ENCODE measurements at places on chromosomes 6 and 20.

DNA sequence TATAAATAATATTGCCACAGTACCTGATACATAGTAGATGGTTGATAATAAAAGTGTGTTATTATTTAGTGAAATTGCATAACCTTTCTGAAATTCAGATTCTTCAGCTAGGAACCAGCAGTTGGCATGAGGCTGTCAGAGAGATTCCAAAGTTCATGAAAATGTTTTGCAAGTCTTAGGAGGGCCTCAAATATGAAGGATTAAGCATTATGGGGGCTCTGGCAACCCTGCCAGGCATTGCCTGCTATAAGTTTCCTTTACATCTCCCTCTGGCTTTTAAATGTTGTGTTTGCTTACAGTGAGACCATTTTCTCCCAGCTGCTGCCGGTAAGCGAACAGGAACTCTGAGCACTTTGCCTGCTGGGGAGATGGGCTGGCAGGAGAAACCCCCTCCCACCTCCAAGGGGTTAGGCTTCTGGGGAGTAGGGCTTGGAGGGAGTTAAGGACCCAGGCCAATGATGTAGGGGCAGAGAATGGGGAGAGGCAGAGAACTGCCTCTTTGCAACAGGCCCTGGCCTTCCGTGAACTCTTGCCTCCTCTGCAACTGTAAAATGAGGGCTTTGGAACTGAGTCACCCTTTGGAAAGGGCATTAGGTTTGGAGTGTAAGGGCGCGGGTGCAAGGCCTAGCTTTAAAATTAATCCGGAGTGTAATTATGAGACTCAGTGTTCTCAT is 33.2 kb upstream of the KIF3B start:
- DNase-seq: no peak

- DNase-seq: no peak
Measured at GRCh38 chr6:43489277-43490072, 12.1 kb downstream of the TJAP1 start.

DNA sequence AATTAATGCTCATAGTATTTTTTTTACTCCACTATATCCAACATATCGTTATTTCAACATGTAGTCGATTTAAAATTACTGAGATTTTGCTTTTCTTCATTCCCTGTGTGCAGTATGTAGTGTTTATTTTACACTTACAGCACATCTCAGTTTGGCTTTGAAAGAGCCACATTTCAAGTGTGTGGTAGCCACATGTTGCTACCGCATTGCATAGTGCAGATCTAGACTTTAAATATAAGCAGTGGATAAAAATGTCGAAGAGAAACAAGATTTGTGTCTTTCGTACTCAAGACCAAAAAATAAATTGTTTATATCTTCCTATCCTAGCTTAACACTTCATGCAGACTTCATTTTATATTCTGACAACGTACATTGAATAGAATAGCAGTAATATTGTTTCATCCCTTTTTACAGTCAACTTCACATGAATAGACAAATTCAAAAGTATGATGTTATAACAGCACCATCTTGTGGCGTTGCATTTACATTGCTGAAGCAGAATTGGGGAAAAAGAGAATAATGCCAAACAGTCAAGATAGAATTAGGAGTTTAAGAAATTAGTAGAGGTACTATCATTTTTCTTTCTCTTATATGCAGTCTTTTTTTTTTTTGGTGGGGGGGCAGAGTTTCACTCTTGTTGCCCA is 29.9 kb downstream of the FBXO5 start:
- DNase-seq: no peak

GRCh38 chr6:40520678-40521077 is 66.5 kb downstream of the LRFN2 start:
- DNase-seq: peak; percentile 41

GRCh38 chr6:159758031-159759001 is 3.5 kb upstream of the ACAT2 start:
- no peak for DNase-seq

GRCh38 chr20:19423900-19424620 is 211.6 kb downstream of the SLC24A3 start:
- no peak for DNase-seq

GRCh38 chr6:166970776-166971175 is 14.4 kb upstream of the RNASET2 start:
- DNase-seq: no peak

GRCh38 chr6:41643899-41644269 is 5.6 kb downstream of the MDFI start:
- DNase-seq: no peak

DNA sequence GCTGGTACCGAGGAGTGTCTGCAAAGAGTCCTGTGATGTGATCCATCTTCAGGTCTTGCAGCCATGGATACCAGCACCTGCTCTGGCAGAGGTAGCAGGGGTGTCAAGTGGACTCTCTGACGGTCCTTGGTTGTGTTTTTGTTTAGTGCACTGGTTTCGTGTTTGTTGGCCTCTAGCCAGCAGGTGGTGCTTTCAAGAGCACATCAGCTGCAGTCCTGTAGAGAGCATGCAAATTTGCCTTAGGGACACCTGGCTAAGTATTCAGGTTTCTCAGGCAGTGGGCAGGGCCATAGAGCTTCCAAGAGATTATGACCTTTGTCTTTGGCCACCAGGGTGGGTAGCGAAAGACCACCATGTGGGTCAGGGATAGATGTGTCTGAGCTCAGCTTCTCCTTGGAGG is 14.5 kb upstream of the RGS17 start:
- peak; percentile 75 for DNase-seq

DNA sequence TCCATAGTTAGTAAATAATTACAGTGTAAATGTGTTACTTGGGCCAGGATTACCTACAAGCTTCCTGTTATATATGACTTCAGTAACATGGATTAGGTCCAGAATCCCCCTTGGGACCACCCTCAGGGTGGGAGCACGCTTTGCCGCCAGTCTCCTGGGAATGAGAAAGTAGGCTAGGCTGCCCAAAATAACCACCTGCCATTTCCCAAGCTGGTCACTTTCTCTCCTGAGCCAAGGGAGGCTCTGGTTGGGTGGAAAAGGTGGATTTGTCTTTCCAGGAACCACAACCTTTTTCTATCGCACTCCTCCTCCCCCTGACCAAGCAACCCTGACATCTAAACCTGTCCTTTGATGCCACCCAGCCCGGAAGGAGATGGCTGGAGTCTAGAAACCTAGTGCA is 9.6 kb upstream of the RIMS4 start:
- no peak for DNase-seq

DNA sequence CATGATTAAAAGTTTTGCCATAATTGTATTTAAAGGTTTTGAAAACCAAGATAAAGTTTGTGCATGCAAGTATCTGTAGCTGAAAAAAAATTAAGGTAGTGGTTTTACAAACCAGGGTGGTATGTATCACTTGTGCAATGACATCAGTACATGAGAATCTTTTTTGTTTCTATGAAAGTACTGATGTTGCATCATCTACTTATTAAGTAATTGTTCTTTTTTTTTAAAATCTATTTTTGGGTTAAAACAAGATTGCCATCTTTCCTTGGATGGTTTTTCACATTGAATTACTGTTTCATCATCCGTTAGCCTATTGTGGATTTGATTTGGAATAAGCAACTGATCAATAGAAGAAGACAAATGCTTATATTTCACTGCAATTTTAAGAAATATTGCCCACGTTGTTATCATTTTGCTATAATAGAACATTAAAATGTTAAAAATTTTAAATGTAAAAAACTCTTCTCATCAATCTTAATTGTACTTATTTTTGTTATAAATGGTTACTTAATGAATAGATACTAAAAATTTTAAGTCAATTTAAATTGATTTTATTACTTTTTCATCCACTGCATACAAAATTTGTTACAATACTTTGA is 39.8 kb upstream of the TAGAP start:
- no peak for DNase-seq

- DNase-seq: no peak
Measured at GRCh38 chr20:47606983-47607613, 105.4 kb downstream of the NCOA3 start.

- DNase-seq: no peak
Measured at GRCh38 chr6:21947731-21948386, 349.0 kb downstream of the PRL start.

GRCh38 chr6:134954272-134955000 is 4.5 kb upstream of the ALDH8A1 start:
- DNase-seq: no peak

- DNase-seq: no peak
Measured at GRCh38 chr20:29876911-29877285, 1380.6 kb upstream of the DEFB115 start.

DNA sequence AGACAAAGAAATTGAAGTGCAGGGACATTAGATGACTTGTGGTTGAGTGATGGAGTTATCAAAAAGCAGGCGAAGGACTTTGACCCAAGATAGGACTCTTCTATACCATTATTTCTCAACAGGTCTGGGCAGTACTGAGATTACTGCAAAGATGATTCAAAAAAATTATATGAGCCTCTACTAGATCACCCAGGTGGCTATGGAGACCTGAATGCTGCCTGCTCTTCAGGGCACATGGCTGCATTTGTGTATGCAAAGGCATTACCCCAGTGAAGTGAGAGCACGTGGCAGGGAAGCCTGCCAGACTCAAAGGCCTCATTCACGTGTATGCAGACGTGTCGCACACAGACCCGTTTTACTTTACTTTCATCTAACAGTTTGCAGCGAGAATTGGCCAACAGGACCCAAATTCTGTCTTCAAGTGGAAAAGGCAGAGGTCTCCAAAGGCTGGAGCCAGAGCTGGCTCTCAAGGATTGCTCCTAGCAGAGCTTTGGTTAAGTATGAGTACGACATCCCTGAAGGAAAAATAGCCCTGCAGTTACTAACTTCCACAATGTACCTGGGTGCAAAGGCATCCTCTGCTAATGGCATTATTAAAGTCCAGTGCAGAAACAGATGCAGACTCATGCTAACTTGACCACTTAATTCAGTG is 113.8 kb upstream of the ARMC2 start:
- DNase-seq: no peak

DNA sequence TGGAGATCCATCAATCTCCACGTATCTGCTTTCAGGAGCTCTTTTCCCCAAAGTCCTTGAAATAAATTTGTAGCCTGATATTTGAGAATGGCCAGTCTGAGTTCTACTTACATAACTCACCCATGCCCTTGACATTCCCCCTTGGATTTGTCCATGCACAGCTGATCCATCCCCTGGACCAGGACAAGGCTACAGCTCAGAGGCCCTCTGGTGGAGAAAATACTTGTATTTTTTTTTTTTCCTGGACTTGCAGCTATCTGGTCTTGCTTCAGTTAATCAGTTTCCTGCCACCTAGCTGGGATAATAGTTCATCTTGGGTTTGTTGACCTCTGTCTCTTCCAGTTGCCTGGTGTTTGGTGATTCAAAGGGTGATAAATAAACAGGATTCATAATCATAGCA is 467.6 kb downstream of the DHX35 start:
- no peak for DNase-seq

DNA sequence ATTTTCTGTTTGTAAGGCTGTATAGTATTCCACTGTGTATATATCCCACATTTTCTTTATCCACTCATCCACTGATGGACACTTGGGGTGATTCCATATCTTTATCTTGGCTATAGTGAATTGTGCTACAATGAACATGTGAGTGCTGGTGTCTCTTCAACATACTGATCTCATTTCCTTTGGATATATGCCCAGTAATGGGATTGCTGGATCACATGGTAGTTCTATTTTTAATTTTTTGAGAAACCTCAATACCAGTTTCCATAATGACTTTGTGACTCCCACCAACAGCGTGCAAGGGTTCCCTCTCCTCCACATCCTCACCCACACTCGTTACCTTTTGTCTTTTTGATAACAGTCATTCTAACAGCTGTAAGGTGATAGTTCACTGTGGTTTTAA is 166.0 kb downstream of the ARHGAP18 start:
- no peak for DNase-seq

DNA sequence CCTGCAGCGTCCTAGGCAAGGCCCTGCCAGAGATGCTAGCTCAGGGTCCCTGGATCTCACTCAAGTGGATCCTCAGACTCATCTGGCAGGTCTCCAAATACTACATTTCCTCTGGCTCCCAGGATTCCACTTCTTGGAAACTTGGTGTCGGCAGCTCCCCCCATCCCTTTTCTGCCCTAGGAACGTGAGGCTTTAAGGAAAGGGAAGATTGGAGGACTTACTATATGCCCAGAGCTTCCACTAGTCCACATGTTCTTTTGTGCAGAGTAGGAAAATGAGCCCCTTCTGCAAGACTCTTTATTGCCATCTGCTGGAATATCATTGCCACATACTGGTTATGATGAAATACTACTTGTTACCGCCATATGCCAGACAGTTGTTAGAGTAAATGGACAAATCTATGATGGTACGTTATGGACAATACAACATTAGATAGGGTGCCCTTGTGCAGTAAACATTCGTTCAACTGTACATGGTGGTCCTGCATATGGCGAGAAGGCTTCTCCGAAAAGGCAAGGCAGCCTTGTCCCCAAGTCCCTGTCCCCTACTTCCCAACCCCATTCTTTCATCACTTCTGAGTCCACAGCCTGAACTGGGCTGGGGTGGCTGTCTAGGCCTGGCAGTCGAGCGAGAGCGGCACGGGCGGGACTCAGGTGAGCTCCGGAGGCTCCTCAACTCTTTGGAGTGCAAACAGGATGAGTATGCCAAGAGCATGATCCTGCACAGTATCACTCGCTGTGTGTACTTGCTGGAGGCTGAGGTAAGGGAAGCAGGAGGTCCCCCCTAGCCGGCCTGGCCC is 780 bp downstream of the ARMC12 start:
- DNase-seq: peak; percentile 20

- DNase-seq: no peak
Measured at GRCh38 chr20:20095114-20095872, 43.0 kb downstream of the CFAP61 start.

- no peak for DNase-seq
Measured at GRCh38 chr20:5171790-5172164, 45.0 kb downstream of the CDS2 start.

DNA sequence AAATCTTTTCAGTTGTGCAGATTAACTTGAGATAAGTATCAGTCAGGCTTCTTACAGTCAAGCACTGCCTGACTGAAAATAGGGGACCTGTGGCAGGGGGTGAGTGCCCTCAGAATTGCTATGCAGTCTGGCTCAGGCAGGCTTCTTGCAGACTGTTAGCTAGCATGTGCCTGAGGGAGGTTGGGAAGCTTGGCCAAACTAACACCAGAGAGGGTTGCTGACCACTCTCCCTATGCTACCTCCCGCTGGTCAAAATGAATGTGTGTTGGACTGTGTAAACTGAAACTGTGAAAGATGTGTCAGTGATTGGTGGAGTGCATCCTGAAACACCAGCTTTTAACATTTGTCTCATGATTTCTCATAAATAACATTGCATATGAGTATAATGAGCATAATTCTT is 622.3 kb upstream of the IMPG1 start:
- DNase-seq: no peak

DNA sequence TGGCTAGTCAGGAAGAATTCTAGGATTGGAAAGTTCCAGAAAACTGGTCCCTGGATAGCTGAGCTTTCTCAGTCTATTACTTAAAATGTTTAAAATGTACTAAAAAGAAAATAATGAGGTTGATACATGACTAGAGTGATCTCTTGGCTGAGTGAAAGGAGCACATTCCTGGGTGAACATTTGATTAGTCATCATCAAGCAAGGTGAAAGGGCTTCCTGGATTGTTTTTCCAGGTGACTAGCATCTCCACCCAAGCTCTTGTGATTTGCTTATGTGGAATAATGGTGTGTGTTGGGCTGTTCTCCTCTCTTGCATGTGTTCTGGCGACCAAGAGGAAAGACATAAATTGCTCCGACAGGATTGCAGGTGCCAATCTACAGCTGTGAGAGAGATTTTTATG is 42.9 kb downstream of the PKIB start:
- DNase-seq: no peak
